AG09309 (cell line): ENCODE measurements at places on chromosomes 5 and 9.

GRCh38 chr9:105973951-105974351 lies 279.6 kb downstream of the TMEM38B start:
- no peak for DNase-seq

GRCh38 chr9:97749928-97750327 lies 52.8 kb upstream of the XPA start:
- no peak for DNase-seq

DNA sequence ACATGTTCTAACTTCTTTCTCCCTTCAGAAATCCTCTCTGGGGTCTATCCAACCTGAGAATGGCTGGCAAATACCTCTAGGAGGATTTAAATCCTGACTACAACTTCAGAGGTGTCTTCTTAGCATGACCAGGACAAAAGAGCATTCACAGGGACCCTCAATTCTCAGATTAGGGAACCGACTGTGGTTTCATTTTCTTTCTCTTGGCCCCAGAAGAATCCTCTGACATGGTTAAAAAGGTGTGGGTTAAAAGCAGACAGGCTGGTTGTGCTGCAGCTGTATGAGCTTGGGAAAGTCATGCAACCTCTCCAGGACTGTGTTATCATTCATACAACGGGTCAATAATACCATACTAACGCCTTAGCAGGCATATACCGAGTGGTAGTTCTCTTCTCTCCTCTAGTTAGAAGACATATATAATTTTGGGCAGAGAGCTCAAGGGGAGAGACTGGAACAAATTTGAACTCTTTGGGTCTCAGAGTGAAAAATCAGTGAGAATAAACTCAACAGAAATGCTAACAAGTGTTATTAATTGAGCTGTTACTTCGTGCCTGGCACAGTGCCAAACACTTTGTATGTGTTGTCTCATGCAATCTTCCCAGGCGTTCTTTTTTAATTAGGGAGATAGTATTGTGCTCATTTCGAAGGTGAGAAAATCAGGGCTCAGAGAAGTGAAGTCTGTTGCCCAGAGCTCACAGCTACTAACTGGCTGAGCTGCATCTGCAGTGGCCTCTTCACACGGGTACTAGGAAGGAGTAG lies 35.2 kb downstream of the INSYN2B start:
- DNase-seq = no peak

DNA sequence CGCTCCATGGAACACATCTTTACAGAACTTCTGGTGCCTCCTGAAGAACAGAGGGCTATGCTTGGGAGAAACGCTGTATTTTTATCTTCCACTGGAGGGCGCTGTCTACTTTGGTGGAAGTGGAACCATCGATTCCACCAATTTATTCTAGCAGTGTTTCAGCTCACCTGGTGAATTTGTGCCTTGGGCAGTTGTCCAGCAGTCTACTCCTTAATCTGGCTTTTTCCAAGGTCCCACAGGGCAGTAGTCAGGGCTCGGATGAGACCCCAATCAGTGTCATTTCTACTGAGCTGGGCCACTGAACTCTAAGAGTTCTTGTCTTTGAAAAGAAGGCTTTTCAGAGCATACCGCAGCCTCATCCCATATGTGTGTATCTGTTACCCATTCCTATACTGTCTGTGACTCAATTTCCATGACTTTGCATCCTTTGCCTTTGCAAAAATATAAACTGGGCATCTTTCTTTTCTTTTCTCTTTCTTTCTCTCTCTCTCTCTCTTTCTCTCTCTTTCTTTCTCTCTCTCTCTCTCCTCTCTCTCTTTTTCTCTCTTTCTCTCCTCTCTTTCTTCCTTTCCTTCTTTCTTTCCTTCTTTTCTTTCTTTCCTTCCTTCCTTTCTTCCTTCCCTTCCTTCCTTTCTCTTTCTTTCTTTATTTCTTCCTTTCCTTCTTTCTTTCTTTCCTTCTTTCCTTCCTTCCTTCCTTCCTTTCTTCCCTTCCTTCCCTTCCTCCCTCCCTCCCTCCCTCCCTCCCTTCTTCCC lies 138.4 kb upstream of the ZNF618 start:
- peak; percentile 20 for DNase-seq

- DNase-seq = no peak
Observed at GRCh38 chr5:142403583-142403982, 78.8 kb upstream of the SPRY4 start.

DNA sequence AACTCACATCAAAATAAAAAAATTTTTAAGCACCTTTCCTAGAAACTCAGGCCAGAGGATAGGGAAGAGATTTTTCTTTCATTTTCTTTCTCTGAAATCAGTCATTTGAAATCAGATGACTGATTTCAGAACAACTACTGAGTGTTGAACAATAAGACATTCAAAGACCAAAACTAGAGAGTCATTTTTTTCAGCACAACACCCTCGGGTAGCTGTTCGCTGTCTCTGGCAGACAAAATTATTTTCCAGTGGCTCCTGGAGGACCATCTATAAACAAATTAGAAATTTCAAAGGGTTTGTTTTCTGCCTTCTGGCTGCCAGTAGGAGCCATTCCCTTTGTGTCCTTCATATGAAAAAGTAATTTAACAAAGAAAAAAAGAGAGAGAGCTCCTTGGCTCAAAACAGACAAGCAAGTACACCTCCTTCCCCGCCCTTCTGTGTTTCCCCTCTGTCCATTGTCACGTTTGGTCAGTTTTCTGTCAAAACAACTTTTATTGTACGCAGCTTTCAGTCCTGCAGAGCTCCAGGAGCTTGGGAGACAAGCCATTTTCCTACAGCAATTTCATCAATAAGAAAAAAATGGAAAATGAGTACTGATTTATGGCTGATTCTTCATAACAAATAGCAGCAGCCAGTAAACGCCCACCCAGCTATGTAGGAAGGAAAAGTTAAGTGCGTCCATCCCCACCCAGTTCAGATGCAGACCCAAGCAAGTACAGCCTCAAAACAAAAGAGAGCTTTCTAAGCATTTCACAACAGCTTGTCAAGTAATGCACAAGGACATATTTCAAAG lies 405.2 kb downstream of the ZNF608 start:
- no peak for DNase-seq
